CMK (cell line): ENCODE measurements at places on chromosomes 12 and 14.

DNA sequence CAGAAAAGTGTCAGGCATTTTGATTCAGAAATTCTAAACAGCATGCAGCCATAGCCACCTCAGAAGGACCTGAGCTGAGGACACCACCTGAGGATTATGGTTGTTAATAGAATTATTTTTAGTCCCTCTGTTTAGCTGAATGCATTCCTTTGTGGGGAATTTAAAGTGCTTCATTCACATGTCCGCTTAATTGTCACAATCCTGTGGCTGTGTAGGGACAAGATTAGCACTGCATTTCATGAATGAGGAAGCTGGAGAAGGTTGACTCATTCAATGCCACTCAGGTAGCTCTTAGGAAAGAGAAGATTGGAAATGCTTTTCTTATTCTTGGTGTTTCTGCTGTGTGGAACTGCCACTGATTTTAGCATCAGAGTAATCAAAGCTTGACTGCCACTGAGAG lies 42.0 kb upstream of the KRR1 start:
- no peak for DNase-seq

GRCh38 chr12:130685250-130685787 lies 30.8 kb downstream of the RIMBP2 start:
- no peak for DNase-seq

DNA sequence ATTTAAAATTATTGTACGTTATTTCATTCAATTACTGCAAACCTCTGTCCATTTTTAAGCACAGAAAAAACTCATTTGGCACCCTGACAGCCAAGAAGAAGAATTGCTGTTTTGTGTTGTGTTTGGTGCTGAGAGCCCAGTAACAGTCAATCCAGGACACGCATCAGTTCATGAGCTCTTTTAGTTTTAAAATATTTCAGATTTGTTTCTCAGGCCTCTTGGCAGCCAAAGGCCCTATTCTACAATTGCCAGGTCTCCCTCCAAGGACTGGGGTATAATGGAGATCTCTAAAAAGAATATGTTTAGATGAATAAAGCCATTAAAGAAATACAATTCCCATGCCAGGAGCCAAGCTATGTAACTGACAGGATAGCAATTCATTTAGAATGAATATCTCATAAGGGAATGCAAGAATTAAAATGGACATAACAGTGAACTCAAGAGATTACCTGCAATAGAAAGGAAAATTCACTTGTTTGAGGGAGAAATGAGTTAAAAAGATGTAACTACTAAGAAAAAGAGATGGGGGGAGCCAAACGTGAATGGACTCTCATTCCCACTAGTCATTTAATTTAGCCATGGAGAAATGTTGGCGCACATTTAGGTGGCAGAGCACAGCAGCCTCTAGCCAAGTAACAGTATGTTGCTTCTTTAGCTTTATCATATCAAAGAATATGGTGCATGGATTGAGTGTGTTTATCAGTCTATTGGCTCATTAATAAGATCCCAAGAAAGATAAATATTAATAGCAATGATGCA lies 140.6 kb upstream of the PELI2 start:
- no peak for DNase-seq

- DNase-seq = no peak
These were observed 169.9 kb downstream of the DYRK2 start for GRCh38 chr12:67818459-67818903.

DNA sequence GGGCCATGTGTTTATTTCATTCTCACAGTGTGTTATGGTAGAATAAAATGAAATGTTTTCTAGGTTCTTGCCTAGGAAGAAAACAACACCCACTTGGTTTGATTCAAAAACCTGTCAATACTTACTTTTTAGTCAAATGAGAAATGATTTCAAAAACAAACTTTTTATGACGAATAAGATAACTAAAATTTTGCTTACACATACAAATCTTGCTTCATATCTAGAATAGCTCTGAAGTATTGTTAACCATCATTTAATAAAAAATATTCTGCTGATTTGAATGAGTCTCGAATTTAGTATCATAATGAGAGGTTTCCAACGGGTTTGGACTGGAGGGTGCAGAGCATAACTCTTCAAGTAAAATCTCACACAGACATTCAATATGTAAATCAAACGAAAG lies 23.2 kb downstream of the SLCO1C1 start:
- no peak for DNase-seq

DNA sequence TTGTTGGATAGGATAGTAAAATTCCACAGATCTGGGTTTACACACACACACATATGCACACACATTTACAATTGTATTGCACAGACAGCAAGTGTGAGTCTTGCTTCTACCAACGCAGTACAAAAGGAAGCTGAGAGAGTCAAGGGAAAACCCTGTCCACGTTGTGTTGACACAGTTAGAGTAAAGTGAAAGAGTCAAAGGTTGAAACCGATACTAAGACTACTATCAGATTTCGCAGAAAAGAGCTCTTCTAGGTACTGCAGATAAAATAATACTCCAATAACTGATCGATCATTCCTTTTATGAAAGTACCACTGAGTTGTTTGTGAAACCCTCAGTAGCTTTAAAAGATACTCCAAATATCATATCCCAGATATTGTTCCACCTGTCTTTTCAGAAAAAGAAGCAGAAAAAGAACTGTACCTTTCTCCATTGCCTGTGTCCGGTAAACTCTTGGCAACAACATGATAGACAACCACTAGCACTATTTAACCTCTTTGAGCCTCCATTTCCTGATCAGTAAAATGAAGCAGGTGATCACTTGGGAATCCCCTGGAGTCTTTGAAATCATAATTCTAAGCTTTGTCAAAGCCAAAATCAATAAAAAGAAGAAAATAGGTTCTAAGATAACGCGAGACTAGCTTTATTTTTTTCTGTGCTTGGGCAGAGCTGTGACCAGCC lies 224.6 kb upstream of the FOXN3 start:
- no peak for DNase-seq

DNA sequence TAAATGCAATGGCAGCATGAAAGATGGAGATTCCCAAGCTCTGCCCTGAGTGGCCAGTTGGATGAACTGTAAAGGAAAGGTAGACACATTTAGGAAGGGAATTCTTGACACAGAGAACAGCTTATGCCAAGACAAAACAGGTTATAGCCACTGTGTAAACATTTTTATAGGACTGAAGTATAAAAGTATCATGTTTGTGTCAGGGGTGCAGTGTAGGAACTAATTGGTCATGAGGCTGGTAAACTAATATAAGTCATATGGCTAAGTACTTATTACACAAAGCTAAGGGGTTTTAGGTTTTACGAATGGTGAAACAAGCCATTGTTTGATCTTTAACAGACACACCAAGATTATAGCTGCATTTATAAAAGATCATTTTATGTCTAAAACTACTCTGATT lies 207.7 kb upstream of the SLC16A7 start:
- no peak for DNase-seq

DNA sequence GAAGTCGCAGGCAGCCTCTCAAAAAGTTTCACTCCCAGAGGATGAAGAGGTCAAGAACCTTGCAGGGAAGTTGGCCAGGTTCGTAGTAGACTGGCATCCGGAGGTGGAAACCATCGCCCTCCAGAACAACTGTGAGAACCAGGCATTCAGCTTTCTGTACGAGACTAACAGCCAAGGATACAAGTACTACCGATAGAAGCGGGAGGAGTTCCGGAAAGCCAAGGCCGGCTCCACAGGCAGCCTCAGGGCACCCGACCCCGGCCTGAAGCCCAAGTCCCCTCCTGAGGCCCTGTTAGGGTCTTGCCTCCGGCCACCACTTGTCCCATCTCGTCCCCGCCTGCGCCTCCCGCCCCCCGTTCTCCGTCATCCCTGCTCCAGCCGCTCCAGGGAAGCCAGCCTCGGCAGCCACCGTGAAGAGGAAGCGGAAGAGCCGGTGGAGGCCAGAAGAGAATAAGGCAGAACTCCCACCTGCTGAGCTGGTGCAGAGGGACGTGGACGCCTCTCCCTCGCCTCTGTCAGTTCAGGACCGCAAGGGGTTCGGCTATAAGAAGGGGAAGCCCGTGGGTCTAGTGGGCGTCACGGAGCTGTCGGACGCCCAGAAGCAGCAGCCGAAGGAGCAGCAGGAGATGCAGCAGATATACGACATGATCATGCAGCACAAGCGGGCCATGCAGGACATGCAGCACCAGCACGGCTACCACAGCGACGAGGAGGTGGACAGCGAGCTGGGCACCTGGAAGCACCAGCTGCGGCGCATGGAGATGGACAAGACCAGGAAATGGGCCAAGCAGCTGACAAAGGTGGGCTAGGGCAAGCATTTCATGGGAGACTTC lies 366.8 kb upstream of the ATXN7L3B start:
- no peak for DNase-seq

DNA sequence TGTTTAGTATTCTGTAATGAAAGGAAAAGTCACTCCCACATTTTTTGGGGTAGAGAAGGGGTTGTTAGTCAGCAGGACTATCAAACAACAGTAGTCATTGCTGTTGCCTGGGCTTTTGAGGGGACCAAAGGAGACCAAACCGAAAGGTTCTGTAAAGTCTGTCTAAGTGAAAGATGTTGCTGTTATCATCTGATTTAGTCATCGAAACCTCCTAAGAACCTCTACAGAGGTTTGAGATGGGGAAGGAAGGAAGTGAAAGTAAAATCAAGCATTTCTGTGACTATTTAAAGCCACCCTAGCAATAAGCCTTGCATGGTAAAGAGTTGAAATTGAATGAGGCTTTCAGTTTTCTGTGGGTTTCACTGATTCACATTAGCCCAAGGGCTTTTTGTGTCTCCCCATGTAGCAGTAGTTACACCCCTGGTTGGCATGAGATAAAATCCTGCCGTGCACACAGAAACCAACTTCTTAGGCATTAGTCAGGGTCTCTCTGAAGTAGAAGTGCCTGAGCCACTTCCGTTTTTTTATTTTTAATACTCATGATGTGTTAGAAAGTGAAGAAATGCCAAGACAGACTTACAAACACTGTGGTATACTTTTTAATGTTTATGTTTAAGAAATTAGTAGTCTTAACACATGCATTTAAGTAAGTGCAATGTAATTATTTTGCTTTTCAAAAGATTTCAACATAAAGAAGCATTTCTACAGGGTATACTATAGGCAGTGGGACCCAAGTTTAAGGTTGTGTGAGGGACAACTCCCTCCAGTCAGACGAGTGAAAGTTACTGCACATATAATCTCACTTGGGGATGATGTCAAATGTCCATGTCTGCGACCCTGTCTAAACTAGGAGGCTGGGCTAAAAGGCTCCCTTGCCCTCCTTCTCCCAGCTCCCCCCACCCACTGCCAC lies 50.4 kb downstream of the DYRK2 start:
- DNase-seq = no peak

DNA sequence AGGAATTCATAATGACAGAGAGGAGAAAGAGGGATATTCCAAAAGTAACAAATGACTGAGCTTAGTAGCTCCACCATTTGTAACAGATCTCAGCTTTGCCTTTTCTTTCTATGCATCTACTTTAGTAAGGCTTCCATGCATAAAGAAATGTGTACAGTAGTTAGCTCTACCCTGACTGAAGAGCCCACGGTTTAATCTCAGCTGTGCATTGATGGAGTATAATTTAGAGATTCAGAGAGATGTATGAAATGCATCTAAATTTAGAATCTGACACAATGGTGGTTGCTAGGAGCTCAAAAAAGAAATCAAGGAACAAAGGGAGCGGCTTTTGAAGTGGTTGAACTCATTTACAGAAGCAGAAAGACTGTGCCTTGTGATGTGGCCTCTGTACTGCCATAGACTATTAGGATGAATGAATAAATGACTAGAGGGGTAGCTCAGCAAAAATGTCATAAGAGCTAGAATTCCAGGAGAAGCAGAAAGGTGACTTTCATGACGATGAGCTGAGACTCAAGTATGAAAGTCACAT lies 838.6 kb downstream of the RPS29 start:
- no peak for DNase-seq

DNA sequence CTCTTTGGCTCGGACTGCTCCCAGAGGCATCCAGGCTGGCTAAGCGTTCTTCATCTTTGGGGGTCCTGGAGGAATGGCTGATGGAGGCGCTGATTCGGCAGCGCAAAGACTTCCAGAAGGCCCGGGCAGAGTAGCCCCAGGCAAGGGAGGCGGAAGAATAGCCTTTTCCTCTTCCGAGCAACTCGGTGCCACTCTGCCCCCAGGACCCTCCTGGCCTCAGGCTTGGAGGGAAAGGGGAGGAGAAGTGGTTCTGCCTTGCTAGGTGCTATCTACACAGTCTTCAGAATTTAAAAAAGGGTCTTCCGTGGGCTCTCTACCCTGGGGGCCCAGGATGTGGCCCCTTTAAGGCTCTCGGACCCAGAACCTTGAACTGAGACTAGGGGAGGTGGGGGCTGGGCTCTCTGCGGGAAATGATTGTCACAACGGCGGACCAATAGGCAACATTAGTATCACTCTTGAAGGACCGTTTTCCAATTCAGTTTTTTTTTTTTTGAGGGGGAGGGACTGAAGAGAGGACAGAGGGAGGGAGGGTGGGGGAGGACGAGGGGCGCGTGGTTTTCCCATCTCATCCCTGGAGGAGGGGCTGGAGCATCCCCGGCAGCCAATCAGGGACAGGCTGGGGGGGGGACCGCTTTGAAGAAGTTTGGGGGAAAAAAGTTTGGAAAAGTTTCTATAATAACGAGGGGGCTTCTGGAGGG lies at the start of gene NFATC4:
Gene NFATC4 (plus strand): TSS at position 671 of the 698 bp plus-strand sequence. CDS start 157 bp downstream, outside the sequence.
- DNase-seq = no peak

GRCh38 chr12:101775816-101776215 lies 36.6 kb upstream of the SYCP3 start:
- no peak for DNase-seq

DNA sequence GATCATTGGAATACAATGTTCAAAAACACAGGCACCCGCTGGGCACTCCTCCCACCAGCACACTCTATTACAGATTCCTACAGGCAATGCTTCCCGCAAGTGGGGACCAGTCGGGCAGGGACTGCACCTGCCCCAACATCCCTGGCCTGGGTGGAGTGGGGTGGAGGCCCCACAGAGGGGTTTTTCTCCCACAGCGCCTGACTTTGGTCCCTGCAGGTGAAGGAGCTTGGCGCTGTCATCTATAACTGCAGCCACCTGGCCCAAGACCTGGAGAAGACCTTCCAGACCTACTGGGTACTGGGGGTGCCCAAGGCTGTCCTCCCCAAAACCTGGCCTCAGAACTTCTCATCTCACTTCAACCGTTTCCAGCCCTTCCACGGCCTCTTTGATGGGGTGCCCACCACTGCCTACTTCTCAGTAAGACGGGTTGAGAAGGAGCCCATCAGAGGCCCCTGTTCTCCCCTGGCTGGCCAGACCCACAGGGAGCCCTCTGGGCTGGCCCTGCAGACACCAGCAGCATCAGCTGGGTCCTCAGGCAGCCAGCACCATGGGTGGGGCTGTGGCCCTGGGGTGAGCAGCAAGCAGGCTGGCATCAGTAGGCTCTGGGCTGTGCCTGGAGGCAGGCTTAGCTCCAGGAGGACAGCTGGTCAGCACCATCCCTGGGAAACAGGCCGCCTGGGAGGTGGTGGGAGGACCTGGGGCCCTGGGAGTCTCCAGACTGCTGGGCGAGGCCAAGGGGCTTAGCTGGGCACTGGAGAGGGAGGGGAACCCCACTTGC lies 6.0 kb downstream of the PLD4 start:
- no peak for DNase-seq

DNA sequence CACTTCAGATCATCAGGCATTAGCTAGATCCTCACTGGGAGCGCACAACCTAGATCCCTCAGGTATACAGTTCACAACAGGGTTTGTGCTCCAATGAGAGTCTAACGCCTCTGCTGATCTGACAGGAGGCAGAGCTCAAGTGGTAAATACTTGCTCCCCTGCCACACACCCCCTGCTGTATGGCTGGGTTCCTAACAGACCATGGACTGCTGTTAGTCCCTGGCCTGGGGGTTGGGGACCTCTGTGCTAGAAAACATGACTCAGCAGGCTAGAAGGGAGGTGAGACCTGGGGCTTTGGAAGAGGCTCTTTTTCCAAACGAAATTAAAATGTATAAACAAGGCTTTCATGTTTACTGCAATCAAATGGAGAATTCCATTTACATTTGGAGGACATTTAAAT lies 691.1 kb downstream of the FLRT2 start:
- DNase-seq = no peak

GRCh38 chr12:120944645-120945217 lies 33.6 kb upstream of the HNF1A start:
- DNase-seq = no peak
